ENCODE measurements at places on chromosomes 3 and 15.

DNA sequence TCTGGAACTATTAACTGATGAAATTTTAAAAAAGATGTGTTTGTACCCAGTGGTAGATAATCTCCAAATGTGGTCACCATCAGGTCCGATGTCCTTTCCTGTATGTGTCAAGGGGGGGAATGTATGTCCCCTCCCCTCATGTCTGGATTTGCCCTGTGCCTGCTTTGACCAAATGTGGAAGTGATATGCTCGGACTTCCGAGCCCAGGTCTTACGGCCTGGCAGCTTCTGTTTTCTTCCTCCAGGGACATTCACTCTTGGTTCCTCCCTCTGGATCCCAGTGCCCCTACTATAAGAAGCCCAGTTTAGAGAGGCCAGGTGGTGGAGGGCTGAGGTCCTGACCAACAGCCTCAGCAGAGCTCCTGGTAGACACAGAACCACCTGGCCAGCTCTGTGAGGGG lies 75.5 kb downstream of the CCR1 start:
- no peak for DNase-seq

DNA sequence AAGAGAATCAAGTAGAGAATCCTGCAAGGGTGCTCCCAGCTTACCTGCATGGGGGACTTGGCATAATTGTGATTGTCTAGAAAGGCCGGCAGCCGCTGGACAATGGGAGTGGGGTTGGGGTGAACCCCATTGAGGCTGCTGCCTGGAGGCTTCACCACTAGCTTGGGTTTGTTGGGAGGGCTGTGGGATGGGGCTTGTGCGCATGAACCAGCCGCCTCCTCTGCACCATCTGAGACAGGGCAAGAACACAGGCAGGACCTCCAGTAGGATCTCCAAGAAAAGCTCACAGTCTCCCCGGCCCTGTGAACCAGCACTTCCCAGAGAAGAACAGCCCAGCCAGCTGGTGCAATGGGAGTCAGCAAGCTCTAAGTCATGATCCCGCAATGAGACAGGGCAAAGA lies 39.8 kb downstream of the SEMA3G start:
- DNase-seq = no peak

GRCh38 chr3:59253523-59253922 lies 203.7 kb upstream of the CFAP20DC start:
- no peak for DNase-seq

DNA sequence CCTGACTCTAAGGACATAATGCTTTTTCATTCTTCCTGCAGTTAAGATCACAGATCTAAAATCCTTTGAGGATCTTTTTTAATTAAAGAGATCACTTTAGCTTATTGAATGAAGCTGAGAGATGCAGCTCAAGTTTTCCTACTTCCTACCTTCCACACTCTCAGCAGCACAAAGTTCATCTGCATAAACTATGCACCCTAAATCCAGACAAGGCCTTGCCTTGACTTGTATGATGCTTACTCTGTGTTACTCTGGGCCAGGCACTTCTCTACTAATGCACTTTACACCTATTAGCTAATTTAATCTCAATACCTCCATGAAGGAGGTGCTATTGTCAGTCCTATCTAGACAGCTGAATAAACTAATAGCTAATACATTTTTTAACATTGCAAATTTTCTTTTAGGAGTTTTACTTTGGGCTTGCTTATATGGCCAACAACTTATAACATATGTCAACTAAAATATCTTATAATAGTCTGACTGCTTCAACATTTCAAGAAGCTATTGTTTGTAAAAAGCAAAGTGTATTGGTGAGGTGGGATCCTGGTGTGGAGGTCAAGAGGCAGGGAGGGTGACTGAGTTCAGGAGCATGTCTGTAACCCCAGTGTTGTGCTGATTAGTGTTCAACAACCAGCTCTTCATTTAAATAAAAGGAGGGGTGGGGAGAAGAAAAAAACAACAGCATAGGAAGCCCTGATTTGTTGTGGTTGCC lies 172.4 kb upstream of the ATP11B start:
- no peak for DNase-seq
